ENCODE measurements at places on chromosomes 12 and 14.
A peak's percentile ranks its signal among the peaks of the same experiment; 100 is the strongest.

GRCh38 chr12:124696693-124697476, 129.5 kb upstream of the NCOR2 start:
- DNase-seq = no peak

GRCh38 chr12:15404485-15404884, 82.2 kb downstream of the PTPRO start:
- no peak for DNase-seq

DNA sequence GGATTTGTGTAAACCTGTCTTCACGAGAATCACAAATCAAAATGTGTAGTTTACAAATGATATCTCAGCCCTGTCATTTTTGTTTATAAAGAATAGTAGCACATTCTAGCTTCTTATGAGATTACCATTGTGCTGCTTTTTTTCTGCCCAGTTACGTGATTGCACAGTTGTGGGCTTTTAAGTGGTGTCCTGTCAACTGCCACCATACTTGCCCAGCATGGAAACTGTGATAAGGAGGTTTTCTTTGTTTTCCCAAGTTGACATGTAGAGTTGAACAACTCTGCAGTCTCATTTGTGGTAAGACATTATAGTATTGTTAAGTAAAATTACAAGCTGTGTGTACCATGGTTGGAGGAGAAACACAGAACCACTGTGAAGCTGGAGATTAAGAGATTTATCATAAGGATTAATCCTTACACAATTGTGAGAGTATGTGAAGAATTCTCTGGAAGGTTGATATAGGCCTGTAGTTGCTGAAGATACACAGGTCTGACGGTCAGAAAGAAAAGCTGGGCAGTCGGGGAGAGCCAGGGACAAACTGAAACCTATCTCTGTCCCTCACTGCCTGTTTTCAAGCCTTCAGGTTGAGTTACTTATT, 12.2 kb downstream of the CHURC1 start:
- no peak for DNase-seq

- no peak for DNase-seq
Observed at GRCh38 chr14:74649167-74649566, 37.1 kb upstream of the LTBP2 start.

- no peak for DNase-seq
Observed at GRCh38 chr12:116465407-116465806, 93.8 kb upstream of the MAP1LC3B2 start.

DNA sequence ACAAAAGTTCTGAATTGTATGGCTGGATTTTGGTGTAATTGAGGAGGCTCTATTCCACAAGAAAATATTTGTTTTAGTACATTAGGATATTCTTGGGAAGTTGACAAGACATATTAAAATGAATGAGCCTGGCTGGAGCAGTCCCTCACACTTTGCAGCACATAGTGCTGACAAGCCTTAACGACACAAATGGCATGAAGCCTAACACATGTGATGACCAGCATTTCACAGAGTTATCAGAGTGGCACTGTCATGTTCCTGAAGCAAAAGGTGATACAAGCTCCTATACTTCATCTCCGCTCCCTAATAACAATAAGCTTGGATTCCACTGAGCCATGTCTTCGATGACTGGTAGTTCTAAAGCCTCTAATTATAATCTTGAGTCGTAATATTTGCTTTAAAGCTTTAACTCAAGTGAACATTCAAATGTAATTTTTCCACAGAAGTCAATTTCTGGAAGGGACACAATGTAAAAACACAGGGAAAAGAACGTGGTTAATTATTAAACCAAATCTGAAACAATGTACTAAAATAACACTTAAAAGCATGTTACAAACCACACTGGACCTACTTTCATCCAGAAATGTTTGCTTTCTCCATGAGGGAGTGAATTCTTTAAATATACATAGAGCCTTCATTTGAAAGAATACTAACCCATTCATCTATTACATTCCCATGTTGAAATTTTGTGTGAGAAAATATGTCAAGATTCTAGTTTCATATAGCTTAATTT, 49.6 kb downstream of the GRIP1 start:
- DNase-seq = no peak

DNA sequence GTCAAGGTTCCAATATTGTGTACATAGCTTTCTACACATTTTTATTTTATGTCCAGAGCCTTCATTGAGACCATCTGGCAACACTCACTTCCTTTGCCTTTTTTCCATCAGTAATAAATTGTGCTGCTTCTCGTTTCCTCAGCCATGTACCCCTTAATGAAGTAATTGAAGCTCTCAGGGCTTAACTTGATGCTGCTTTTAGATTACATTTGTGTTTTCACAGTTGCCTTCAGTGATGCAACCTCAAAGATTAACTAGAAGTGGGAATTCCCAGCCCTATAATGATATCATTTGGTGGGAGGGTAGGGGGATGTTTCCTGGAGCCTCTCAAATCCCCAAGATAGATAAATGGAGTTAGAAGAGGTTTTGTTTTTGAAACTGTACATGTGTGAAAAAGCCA, 80.2 kb upstream of the KRR1 start:
- DNase-seq = no peak

DNA sequence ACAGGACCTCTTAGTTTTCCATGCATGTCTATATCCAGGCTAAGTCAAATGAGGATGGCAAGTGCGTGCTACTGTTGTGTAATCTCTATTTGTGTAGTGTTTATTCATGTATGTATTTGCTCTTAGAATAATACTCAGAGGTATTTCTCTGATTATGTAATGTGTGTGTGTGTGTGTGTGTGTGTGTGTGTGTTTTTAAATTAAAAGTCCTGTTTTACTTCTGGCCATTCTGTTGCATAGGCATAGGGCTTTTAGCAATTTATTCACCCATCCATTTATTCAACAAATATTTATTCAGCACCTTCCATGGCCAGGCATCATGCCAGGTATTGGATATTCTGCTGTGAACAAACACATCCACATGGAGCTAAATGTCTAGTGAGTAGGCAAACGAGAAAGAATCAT, 63.5 kb downstream of the PELI2 start:
- no peak for DNase-seq

GRCh38 chr14:59484639-59485175, 390 bp downstream of the JKAMP start:
- DNase-seq = peak; percentile 37

DNA sequence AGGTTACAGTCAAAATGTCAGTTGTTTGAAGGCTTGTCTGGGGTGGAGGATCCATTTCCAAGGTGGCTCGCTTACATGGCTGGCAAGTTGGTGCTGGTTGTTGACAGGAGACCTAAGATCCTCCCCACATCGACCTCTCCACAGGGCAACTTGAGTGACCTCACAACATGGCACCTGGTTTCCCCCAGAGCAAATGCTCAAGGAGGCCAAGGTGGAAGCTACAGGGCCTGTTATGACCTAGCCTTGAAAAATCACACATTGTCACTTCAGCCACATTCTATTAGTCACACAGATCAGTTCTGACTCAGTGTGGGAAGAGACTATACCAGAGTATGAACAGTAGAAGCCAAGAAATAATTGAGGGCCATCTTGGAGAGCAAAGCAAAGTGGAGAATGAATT, 11.3 kb upstream of the GNG2 start:
- no peak for DNase-seq

- DNase-seq = peak; percentile 76
Observed at GRCh38 chr12:124938587-124938986, 24.1 kb upstream of the UBC start.

GRCh38 chr14:81435391-81436295, 35.5 kb upstream of the STON2 start:
- DNase-seq = peak; percentile 11

GRCh38 chr12:92537290-92537960, 165.4 kb upstream of the PLEKHG7 start:
- DNase-seq = no peak

GRCh38 chr12:116525418-116526001, 33.7 kb upstream of the MAP1LC3B2 start:
- DNase-seq = peak; percentile 93

DNA sequence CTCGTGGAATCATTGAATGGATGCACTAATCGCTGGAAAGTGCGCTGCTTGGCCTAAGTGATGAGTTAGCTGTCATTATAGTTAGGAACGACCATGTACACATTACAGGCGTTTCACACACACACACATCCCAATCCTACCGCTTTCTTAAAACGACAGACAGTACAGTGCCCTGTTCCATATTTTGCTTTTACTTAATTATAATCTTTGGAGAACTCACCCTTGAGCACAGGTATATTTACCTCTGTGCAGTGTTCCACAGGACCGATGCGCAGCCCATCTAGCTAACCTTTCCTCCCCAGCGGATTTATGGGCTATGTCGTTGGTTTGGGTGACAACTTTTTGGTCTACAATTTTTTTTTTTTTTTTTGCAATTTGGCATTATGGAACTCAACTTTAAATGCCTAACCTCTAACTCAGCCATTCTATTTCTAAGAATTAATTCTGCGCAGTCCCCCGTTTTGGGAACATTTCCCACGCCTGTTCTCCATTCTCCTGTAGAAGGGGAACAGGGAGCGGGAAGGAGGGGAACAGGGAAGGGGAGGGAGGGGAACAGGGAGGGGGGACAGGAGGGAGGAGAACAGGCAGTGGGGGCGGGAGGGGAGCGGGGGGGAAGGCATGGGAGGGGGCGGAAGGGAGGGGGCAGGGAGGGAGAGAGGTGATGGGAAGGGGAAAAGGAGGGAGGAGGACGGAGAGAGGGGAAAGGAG, 663 bp upstream of the ULK1 start:
- no peak for DNase-seq

DNA sequence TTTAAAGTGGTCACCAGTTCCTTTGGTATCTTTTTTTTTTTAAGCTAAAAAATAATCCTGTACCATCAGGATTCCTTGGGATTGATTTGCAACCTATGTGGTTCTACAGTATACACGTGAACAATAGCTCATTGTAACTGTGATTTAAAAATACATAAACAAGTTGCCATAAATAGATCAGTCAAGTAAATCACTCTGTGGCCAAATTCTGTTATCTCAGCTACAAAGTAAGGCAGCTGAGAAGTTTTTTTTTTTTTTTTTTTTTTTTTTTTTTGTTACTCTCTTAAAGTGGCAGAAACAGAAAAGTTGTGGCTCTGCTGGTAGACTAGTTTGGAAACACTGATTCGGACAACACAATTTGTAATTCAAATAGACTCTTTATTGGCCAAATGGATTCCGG, 104.5 kb downstream of the PRICKLE1 start:
- DNase-seq = no peak

GRCh38 chr12:52266514-52266913, 7.9 kb upstream of the KRT86 start:
- no peak for DNase-seq

DNA sequence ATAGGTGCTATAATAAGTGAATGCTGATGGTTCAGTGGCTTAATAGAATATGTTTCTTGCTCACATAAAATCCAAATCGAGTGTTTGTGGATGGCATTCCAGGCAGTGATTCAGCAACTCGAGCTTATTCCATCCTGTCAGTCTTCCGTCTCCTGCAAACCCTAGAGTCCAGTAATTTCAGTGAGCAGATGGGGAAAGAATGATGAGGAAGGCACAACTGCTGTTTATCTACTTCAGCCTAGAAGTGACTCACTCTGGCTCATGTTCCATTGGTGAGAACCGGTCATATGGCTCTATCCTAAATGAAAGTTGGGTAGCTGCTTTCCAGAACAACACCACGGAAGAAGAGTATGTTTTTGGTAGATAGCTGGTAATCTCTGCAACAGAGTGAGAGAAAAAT, 421.8 kb upstream of the PDE3A start:
- DNase-seq = peak; percentile 87

DNA sequence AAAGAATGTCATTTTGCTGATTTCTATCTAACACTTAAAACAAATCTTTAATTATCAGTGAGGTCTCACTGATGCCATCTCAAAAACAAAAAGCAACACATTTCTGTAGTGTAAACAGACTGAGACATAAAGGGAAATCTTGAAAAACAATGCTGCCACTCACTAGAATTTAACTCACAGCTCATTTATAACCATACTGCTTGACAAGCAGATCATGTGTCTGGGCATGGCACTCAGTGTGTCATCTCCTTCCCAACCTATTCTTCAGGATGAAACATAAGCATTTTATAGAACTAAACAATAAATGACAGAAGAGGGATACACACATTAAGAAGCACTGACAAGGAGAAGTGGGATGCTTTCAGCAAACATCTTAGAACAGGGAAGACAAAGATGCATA, 22.4 kb downstream of the ATF7 start:
- no peak for DNase-seq
